ENCODE measurements at places on chromosomes 6 and 20.

GRCh38 chr6:28322661-28323060 is 13.3 kb downstream of the ZSCAN31 start:
- no peak for DNase-seq

- DNase-seq: no peak
Observed at GRCh38 chr20:57211908-57212533, 54.4 kb downstream of the BMP7 start.

DNA sequence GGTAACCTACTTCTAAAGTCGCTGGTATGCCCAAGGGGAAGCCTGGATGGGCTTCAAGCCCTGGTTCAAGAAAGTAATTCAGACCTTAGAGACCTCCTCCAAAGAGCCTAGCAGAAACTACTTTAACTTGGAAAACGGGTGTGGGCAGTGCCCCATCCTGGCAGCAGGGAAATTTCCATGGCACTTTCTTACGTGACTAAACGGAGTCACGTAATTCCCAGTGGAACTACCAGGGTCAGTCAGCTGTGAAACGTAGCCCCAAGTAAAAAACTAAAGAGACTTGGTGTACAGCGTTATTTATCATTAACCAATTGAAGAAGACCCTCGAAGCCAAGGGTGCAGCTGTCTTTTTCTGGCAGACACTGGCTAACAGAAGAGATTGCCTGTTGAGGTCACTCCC is 114.0 kb downstream of the RCAN2 start:
- DNase-seq: no peak

- DNase-seq: no peak
Observed at GRCh38 chr20:15333170-15333569, 995.8 kb upstream of the FLRT3 start.

DNA sequence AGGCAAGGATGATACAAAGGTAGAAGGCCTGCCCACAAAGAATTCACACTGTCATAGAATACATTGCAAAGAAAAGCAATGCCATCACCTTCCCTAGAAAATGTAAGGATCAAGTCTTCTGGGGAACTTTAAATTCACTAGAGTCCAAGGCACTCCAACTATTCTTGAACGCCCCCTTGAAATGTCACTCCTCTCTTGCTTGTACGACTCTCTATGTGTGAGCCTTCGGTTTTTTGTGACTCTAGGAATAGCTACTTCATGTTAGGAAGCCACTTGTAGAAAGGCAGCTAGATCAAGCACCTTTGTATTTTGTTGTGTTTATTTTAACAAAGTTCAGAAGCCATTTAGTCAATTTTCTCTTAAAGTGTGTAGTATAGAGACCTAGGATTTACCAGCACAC is 159.2 kb upstream of the ARID1B start:
- no peak for DNase-seq

- DNase-seq: no peak
Observed at GRCh38 chr20:61354901-61355495, 102.9 kb downstream of the CDH4 start.

DNA sequence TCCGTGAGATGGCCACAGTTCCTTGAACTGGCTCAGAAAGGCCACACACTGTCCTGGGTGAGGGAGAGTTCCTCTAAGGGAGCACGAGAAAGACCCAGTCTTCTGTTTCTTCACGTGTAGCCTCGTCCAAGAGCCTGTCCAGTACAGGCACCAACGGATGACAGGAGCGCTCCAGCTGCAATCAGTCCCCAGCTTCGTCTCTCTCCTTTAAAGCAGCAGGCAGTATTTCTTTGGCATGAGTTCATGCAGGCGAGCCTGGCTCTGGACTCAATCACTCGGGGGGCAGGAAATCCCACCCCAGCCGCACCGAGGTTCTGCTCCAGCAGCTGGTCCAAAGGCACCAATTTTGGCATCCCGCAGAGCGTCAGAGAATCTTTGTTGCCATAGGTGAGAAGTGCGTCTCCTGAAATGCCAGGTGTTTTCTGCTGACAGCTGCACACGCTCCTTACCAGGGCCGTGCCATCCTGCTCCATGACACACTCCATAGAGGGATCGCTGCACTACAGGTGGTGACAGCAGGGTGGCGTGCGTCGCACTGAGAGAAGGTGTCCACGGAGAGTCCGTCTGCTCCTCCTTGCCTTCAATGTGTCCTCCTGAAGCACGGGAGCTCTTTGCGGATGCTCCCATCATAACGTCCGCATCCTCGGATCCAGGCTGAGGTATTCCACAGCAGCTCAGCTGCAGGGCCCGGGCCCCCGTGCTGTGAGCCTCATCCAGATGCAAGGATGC is 59.6 kb upstream of the AFDN start:
- no peak for DNase-seq

- no peak for DNase-seq
Observed at GRCh38 chr6:116764629-116764960, 924 bp downstream of the FAM162B start.

DNA sequence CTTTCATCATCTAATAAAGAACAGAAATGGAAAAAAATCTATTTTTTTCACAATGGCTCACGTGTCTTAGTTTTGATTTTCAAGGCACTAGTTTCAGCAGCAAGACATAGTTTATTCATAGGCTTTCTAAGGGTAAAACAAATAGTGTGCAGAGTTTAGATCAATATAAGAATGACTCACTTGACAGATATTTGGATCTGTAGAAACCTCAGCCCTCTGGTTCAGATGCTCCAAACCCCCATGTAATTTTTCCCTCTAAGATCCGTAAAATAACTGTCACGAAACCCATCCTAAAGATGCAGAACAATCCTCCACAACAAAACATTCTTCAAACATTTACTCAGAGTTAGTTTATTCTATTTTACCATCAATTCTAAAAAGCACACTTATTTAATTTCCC is 43.4 kb downstream of the IYD start:
- DNase-seq: no peak

DNA sequence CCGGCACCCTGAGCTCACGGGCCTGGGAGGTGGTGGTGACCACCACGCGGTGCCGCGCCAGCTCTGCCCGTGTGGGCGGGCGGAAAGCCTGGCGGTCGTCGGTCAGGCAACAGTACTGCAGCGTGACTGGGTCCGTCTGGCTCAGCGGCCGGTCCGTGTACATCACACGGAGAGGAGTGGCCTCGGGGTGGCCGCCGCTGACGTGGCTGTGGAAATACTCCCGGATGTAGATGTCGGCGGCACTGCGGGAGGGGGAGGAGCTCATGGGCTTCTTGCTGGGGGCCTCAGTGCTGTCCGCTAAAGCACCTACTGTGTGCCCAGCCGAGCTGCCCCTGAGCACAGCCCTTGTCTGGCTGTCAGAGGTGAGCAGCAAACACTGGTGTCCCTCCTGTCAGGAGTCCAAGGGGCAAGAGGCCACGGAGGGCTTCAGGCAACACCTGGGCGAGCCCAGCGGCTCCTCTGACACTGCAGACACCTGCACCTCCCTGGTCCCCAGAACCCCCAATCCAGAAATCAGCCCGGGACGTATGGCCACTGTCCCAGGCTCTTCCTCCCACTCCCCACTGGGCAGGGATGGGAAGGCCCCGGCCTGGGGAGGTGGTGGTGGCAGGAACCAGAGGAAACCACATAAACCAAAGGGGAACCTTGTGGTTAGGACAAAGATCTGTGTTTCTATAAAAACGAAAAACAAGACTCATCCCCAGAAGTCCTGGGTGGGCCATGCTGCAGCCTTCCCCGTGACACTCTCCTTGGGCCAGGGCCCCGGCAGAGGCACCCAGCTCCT is 6.5 kb downstream of the HELZ2 start:
- no peak for DNase-seq

GRCh38 chr20:63165356-63166192 is 50.4 kb downstream of the YTHDF1 start:
- DNase-seq: no peak

DNA sequence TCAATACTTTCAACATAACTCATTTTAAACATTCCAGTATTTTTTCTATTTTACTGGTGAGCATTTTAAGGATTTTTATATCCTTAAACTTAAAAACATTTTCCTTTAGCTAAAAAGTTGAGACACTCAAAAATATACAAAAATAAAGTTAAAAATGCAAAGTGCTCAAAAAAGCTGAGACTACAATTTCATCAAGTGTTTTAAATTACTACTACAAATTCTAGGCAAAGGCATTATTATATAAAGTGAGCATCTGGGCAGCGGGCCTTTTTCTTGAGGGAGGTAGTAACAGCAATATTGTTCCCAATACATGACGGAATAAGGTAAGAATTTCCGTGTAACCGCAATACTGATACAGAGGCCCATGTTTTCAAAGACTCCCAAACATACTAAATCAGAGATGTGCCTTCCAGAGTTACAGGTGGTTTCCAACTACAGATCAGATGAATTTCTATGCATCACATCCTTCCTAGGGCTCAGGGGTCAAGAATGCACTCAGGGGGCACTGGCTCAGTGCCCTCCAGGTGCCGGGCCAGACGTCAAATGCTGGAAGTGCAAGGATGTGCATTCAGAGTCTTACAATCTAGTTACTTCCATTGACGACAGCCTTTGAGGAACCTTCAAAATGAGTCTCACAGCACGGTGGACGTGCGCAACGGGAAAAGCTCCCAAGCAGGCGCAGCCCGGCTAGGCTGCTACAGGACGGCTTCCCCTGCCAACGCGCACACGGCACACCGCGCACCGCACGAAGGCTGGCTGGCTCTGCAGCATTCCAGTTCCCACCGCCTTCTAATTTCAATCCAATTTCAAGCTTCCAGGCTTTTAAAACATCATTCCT is 1.7 kb downstream of the PHF10 start:
- no peak for DNase-seq

DNA sequence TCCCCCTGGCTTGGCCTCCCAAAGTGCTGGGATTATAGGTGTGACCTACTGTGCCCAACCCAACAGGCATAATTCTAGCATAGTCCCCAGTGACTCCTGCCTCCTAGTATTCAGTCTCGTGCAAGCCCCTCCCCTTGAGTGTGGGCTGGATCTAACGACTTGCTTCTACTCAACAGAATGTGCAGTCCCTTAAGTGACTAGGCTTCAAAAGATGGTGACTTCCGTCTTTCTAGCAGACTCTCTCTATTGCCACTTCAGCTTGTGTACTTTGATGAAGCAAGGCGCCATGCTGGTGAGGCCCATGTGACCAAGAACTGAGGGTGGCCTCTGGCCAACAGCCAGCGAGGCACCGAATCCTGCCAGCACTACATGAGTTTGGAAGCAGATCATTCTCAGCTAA is 109.6 kb upstream of the TRAF3IP2 start:
- DNase-seq: no peak

DNA sequence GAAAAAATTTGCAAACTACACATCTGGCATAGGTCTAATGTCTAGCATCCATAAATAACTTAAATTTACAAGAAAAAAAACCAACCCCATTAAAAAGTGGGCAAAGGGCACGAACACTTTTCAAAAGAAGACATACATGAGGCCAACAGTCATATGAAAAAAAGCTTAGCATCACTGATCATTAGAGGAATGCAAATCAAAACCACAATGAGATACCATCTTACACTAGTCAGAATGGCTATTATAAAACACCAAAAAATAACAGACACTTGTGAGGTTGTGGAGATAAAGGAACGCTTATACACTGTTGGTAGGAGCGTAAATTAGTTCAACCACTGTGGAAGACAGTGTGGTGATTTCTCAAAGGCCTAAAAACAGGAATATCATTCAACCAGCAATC is 33.7 kb upstream of the EPB41L2 start:
- no peak for DNase-seq

GRCh38 chr6:98463038-98464000 is 371.1 kb upstream of the POU3F2 start:
- no peak for DNase-seq

DNA sequence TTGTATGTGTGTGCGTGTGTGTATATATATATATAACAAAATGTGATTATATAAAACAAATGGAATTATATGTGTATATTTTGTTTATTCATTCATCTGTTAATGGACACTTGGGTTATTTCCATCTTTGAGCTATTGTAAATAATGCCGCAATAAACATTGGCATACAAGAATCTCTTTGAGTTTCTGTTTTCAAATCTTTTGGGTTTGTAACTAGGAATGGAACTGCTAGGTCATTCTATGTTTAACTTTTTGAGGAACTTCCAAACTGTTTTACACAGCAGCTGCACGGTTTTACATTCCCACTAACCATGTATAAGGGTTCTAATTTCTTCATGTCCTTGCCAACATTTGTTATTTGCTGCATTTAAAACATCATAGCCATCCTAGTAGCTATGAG is 39.9 kb upstream of the TGM2 start:
- no peak for DNase-seq

DNA sequence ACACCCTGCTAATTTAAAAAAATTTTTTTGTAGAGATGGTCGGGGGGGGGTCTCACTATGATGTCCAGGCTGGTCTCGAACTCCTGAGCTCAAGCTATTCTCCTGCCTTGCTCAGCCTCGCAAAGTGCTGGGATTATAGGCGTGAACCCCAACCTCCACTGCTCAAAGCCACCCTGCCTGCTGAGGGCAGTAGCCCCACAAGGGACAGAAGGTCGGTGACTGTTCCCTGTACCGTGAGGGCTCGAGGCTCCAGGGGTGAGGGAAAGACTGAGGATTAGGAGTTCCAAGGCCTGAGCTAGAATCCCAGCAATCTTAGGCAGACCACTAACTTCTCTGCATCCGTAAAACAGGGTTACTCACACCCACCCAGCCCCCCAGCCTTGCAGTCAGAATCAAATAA is 51.1 kb downstream of the CPNE5 start:
- no peak for DNase-seq

- DNase-seq: no peak
Observed at GRCh38 chr6:88179692-88180091, 13.5 kb upstream of the CNR1 start.

DNA sequence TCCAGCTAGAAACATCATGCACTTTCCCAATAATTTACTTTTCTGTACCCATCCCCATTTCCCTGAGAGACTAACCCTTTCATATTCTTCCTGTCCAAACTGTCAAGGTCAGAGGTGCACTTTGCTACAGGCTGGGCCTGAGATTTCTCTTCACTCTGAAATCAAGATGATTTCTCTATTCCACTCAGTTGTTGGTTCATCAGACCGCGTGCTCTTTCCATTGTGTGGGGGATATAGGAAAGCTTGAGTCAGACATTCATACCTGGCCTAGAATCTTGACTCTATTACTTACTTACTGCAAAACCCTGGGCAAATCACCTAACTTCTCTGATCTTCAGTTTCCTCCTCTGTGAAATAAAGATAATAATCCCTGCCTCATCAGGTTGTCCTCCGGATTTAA is 4.7 kb upstream of the ZDHHC14 start:
- no peak for DNase-seq

GRCh38 chr6:170096803-170097504 is 193.9 kb downstream of the DLL1 start:
- DNase-seq: no peak
